Non-pigmented ciliary epithelial cell (primary cell): ENCODE measurements at places on chromosomes 4 and X.

DNA sequence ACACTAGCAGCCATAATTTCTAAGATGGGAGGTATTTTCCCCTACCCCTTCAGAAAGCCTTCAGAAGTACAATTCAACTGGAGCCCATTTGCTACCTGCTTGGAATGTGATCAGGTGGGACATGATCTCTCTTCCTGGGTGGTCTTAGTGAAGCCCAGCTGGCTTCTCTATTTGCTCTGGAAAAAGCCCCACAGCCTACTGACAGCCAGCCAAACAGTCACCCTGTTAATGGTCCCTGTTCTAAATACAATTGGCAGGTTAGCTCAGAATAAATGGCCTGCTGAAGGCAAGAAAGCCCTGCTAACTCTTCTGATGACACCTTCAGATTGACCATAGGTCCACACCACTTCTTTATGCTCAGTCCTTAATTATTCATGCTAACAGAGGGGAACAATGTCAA, 39.9 kb downstream of the HS6ST2 start:
- DNase-seq: no peak

DNA sequence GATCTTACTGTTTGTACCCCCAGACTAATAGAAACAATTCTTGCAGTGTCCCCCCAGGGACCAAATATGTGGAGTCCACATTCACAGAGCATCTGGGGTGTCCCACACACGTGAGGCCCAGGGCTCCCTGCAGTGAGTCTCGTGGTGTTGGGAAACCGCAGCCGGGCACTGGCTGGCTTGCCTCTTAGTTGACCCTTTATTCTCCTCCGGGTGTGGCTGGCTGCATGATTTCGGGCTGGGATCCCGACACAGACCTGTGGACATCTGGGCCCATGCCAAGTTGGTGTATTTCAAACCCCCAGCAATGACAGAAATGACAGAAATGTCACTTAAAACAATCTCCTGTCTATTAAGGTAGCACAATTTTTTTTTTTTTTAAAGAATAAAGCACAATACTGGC, 15.6 kb upstream of the CLDN24 start:
- DNase-seq: no peak

GRCh38 chrX:9196961-9197640, 163.2 kb upstream of the FAM9B start:
- DNase-seq: no peak

DNA sequence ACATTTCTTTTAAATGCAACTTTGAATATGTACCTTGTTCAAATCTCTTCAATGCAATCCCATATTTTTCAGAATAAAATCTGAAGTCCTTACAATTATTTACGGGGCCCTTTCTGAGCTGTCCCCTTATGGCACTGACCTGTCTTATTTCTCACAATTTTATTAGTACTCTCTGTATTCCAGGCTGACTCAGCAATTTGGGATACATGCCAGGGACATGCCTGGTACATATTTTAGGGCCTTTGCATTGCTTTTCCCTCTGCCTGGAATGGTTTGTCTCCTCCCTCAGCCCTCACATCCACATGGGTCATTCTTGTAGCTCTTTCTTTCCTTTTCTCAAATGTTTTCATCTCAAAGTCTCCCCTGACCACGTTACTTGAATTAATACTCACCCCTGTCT, 172.2 kb upstream of the TECRL start:
- peak; percentile 36 for DNase-seq

DNA sequence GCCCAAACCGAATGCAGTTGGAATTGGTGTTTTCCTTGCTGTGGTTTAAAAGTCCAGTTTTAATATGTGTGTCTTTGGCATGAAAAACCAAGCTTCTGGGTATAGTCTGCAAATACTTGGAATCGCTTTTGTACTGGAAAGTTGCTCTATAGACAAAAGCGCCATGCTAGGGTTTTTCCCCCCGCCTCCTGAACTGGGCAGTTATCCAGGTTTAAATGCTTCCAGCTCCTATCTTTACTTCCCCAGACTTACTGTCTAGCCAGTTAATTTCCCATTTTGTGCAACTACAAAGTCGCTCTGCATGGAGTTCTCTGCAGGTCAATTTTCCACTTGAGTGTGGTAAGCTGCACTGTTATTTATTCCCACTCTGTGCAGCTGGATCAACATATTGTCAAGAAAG, 2.7 kb downstream of the RASL11B start:
- no peak for DNase-seq

DNA sequence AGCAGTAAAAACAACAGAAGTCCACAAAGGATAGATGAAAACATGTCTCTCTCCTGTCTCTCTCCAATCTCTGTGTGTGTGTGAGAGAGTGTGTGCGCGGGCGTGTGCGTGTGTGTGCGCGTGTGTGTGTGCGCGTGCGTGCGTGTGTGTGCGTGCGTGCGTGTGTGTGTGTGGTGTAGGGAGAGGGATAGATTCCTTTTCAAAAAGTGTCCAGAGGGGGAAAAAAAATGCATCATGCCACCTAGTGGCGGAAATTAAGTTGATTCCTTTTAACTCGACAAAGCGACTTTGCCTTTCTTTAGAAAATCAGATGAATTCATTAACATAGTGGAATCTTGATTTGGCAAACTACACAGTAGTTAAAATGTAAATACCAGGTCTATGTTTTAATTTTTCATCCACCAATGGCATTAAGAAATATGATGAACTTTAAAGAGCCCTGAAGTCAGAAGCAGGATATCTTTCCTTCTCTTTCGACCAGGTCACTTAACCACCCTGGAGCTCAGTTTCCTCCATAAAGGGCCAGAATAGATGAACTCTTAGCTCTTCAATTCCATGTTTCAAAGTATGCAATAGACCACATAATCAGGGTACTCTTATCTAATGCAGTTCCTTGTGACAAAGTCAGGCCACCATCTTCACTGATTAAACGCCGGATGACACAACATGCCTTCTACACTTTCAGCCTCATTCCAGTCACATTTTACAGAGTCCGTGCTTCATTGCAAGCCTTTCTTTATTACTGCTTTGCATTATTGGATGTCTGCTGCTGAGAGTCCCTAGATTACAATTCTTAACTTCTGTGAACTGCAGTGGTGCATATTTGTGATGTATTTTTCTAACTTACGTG, 162.8 kb downstream of the FBXO8 start:
- DNase-seq: peak; percentile 38

DNA sequence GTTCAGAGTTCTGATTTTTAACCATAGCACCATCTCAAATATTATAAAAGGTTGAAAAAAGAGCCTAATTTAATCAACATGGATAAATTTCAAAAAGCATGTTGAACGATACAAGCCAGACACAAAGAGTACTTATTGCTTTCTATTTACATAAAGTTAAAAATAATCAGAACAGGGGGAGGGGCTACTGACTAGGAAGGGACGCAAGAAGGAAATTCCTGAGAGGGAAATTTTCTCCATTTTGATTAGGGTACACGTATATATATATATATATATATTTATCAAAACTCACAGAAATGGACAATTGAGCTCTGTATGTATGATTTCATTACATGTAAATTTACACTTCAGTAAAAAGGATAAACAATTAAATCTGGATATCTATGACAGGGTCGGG, 482 bp upstream of the MBTPS2 start:
- DNase-seq: no peak

DNA sequence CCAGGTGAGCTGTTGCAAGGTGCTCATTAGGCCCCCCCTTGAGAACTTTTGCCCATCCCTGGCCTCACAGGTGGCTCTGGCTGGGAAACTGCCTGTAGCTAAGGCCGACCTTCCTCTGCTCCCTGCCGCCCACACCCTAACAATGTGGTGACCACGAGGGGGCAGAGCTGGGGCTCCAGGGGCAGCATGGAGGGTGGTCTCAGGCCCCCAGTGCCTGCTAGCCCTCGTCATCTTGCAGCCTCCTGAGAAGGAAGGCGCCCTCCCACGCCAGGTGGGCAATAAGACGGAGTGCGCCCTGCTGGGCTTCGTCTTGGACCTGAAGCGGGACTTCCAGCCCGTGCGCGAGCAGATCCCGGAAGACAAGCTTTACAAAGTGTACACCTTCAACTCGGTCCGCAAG, 32.4 kb downstream of the ATP2B3 start:
- DNase-seq: no peak

GRCh38 chr4:47222276-47222675, 190.9 kb downstream of the GABRB1 start:
- DNase-seq: no peak

DNA sequence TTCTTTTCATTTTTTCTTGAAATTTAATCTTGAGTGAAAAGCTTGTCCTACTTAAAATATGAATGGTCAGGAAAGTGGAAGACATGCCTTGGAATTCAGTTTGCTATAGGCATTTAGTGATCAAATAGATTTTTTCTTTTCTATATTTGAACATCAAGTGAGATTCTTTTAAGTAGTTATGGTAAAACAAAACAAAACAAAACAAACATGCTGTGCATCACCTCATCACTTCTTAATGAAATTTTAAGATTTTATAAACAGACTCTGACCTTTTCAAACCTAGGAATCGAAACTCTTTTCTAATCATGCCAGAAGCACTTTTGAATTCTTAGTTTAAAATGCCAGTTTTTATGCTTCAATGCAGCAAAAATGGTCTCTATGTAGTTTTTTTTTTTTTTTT, 62.8 kb downstream of the CNKSR2 start:
- no peak for DNase-seq

DNA sequence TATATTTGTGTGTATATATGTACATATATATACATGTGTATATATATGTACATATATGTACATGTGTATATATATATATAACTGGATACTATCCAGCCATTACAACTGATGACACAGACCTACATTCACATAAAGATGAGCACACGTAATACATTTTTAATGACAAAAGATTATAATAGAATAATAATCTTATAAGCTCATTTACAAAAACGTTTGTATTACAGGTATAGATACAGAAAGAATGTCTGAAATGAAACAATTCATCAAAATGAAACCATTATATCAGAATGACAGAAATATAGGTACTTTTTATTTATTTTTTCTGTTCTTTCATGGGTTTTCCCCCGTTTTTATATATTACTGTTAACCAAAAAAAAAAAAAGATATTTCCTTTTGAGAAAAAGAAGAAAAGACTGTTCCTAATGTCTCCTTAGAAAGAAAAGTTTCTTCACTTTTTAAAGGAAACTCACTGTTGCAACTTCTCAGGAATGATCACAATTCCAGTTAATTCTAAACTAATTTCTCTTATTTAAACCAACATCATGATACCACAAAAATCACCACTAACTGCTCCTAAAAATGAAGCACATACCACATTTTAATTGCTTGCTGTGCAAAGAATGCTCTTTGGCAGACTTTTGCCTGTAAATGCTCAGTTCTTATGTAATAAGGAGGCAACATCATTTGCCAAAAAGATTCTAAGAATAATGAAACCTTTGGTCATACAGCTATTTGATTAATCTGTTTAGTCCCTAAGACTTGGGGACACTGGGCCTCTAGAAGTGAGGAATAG, 18.9 kb downstream of the LEF1 start:
- DNase-seq: no peak

DNA sequence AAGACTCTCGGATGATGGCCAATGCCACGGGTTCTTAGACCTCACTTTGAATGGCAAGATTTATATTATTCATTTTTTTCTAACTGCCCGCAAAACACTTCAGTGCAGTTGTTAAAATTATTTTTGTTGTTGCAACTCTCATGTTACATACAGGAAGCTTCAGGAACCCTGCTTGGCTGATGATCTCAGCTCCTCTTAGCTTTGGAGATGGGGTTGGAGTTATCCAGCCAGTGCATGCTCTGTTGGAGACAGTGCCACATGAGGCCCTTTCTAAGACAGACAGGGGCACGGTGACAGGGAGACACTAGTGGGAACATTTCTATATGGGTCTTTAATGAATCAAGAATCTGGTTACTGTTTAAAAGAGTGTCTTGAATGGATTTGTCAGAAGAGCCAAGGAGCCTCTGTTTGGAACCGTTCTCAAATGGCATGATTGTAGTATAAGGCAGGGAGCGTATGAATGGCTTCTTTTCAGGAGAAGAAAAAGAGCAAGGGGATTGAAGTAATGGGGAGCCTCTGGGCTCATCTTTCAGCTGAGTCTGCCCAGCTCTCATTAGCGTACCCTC, 61.9 kb upstream of the ENPP6 start:
- DNase-seq: no peak

DNA sequence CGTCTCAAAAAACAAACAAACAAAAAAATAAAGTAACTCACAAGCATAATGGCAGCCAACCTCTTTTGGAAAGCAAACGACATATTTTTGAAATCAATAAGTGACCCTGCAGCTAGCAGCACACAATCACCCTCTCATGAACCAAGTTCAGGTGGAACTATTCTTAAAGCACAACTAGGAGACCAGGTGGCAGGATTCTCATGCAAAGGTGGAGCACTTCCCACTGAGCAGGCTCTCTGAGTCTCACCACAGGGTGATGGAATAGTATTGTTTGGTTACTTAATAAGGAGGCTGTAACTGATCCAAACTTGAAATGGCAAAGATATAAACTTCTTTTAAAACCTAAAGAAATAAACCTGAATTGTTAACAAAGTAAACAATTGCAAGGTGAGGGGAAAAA, 1293.1 kb downstream of the PCDH19 start:
- DNase-seq: no peak

DNA sequence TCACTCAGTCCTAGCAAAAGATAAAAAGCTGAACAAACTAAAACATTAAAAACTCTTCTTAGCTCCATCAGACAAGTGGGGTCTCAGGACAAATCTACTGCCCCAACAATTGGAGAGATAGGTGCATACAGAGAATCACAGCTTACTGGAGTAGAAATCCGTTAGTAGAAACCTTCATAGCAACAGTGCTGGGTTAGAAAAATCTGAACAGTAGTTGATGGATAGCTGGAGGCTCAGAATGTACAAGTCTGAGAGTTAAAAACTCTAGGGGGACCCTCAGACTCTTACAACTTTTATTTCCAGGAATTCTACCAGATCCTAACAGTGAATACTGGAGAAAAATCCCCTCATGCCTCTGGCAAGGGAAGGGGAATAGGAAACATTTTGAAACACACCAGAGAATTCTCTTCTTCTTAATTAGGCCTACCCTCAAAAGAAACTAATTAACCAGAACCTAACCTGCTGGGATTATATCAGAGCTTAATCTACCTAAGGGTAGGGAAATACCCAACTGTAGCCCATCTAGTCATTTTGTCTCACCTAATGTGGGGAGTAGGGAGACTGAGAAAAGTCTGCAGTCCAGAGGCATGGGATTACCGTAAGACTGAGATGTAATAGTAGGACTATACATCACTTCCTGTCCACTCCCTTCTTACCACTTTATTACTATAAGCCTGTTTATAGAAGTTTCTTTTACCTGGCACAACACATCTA, 165.0 kb upstream of the CTSO start:
- DNase-seq: no peak

DNA sequence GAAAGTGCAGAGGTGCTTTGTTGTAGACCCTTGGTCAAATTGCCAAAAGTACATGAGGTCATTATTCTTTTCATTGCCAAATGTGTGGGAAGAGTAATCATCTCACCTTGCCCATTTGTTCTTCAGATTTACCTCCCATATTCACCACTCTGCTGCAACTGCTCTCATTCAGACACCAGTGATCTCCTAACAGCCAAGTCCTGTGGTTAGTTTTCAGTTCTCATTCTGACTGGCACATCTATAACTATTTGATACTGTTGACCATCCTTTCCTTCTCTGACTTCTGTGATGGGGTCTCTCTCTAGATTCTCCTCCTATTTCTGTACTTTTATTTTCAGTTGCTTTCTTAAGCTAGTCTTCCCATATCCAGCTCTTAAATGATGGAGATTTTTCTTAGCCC, 39.8 kb downstream of the GRIA3 start:
- DNase-seq: no peak
